ENCODE measurements at places on chromosomes 5 and 9.

GRCh38 chr5:143153332-143154119 is 250.0 kb downstream of the NR3C1 start:
- no peak for DNase-seq

DNA sequence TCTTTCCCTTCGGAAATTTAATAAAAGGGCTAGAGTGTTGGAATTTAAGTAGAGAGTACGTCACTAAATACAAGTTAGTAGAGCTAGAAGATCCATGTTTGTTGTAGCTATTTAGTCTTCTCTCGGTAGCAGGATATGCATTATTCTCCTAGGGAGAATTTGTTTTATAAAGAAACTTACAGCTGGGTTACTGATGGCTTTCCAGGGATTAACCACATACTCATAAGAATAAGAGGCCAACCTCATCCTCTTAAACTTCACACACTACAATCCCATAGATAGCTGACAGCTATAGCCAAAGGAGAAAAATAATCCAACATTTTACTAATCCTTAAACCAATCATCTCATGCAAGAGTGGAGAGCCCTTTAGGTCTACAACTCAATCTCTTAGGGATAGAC is 43.0 kb downstream of the TLE1 start:
- DNase-seq, result no peak

DNA sequence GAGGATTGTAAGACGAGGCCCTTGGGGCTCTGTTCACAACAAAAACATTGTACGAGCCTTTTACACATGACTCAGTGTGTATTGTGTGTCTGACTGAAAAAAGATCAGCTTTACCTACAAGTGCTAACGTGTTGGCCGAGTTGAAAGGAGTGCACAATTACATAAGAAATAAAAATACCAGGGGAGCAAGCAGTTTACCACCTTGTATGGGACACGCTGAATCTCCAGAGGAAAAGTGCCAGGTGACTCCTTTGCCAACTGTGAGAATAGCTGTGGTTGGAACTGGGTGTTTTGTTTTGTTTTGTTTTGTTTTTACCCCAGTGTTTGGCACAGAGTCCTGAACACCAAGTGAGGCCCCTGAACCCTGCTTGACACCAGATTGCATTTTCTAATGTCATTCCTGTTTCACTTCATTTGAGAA is 32.8 kb upstream of the ZSWIM6 start:
- no peak for DNase-seq

DNA sequence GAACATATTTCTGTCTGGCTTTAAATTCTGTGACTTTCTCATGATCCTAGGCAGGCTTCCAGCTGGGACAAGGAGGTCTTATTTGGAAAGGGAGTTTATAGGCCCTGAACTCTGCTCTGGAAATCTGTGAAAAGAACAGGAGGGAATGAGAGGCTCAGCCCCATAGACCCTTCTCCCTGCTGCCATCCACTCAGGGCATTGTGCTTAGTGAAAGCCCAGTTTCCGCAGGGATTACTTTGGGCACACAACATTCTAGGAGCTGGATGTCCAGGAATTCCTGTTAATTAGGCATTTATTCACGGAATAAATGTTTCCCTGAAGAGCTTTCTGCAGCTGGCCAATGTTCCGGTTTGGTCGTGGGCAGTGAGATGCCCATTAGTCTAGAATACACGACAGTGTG is 32.7 kb upstream of the COL15A1 start:
- no peak for DNase-seq

GRCh38 chr5:146781157-146781556 is 97.4 kb downstream of the PPP2R2B start:
- no peak for DNase-seq

GRCh38 chr9:130785053-130785452 is 50.0 kb upstream of the ABL1 start:
- no peak for DNase-seq

GRCh38 chr5:154199263-154199662 is 8.7 kb downstream of the GALNT10 start:
- no peak for DNase-seq

GRCh38 chr5:76402886-76403765 is at the start of gene IQGAP2:
IQGAP2 (plus strand) TSS chr5:76403285; CDS start chr5:76403546, 261 bp downstream.
- peak; percentile 53 for DNase-seq

- no peak for DNase-seq
These were observed 58.3 kb downstream of the CYFIP2 start for GRCh38 chr5:157324237-157324636.

- DNase-seq, result no peak
These were observed 5.0 kb downstream of the PAEP start for GRCh38 chr9:135566552-135566951.

DNA sequence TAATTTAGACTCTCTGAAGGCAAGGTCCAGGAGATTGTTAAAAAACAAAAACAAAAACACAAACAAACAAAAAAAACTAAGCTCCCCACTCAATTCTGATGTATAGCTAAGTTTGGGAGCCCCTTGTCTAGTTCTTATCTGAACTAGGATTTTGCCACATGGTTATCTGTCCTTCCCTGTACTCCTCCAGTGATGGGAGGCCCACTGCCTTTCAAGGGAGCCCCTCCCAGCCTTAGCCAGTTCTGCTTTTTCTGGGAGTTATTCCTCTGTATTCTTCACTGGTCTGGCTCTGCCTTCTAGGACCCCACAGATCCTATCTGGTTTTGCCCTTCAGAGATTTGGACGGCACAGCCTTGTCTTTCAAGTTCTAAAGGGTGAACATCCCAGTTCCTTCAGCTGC is 2.1 kb upstream of the ALDH1B1 start:
- no peak for DNase-seq

- DNase-seq, result no peak
These were observed 47.6 kb upstream of the EXOC3 start for GRCh38 chr5:395156-395920.

- DNase-seq, result peak; percentile 39
These were observed 500 bp upstream of the GNAQ start for GRCh38 chr9:78031893-78032729.

DNA sequence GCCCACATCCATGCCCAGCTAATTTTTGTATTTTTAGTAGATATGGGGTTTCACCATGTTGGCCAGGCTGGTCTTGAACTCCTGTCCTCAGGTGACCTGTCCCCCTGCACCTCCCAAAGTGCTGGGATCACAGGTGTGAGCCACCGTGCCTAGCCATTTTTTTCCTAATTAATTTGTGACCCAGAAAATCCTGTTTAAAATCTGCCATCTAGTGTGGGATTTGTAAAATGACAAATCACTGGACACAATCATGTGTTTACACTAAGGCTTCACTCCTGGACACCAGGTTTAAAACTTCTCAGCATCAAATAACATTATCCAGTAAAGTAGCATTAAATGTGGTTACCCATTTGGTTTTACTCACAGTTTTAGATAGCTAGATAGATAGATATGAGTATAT is 18.6 kb upstream of the KDM4C start:
- no peak for DNase-seq

DNA sequence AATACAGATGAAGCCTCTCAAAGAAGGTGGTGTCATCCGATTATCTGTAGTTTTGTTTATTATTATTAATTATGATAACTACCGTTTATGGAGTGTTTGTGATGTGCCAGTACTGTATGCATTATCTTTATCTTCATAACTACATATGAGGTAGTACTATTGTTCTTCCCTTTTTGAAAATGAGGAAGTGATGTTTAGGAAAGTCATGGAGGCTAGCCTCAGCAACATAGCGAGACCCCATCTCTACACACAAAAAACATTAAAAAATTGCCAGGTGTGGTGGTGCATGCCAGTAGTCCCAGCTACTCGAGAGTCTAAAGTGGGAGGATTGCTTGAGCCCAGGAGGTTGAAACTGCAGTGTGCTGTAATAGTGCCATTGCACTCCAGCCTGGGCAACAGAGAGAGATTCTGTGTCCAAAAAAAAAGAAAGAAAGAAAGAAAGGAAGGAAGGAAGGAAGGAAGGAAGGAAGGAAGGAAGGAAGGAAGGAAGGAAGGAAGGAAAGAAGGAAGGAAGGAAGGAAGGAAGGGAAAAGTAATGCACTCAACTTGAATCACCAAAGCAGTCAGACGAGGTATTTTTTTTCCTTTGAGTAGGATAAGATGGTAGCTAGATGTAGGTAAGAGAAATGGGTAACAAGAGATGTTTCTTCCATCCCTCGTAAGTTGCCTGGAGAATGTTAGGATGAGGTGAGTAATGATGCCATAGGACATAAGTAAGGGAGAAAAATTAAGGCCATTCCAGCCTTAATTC is 47.8 kb downstream of the PAM start:
- no peak for DNase-seq

GRCh38 chr5:92435781-92436180 is 1052.7 kb upstream of the ARRDC3 start:
- DNase-seq, result no peak

GRCh38 chr5:15008476-15008875 is 136.9 kb upstream of the ANKH start:
- DNase-seq, result no peak

DNA sequence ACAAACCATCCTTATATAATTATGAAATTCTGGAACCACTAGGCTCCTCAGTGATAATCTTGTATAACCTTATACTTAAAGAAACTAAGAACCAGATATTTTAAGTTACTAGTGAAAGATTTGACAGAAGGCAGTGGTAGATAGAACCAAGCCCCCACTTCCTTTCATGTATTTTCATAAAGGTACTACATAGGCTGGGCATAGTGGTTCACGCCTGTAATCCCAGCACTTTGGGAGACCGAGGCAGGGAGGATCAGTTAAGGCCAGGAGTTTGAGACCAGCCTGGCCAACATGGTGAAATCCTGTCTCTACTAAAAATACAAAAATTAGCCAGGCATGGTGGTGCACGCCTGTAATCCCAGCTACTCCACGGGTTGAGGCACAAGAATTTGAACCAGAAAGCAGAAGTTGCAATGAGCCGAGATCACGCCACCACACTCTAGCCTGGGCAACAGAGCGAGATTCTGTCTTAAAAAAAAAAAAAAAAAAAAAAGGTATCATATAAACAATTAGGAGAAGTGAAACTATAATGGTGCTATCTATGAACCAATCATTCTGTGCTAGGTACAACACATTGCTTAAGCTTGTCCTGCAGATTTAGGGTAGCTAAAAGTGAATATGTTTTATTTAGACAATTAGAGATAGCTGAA is 27.9 kb upstream of the DTWD2 start:
- DNase-seq, result no peak

DNA sequence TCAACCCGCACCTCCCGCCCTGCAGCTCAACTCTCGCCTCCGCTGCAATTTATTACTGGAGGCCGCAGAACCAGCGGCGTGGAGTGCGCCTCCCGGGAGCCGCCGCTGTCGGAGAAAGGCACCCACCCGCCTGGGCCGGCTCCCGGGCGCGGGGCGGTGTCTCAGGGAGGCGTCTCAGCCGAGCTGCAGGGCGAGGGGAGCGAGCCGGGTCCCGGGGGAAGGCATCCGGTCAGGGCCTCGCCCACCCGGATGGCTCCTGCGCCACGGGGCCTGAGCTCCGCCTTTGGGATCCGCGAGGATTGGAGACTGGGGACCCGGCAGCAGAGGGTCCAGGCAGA is 32.9 kb downstream of the TSPAN17 start:
- DNase-seq, result no peak

DNA sequence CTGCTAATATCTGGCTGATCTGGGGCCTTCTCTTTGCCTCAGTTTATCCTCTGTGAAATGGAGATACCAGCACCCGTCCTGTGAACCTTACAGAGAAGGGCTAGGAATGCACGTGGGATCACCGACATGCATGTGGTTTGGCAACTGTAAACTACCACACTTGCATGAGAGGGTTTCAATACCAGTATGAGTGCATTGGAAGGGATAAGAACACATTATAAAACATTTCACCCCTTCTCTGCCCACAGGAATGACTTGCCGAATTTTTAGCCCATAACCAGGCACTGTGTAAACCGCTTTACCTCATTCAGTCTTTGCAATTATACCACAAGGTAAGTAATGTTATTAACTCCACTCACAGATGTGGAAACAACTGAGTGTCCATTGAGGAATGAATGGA is 8.9 kb upstream of the RAB14 start:
- DNase-seq, result no peak

GRCh38 chr5:126543660-126544059 is 51.4 kb downstream of the ALDH7A1 start:
- no peak for DNase-seq

DNA sequence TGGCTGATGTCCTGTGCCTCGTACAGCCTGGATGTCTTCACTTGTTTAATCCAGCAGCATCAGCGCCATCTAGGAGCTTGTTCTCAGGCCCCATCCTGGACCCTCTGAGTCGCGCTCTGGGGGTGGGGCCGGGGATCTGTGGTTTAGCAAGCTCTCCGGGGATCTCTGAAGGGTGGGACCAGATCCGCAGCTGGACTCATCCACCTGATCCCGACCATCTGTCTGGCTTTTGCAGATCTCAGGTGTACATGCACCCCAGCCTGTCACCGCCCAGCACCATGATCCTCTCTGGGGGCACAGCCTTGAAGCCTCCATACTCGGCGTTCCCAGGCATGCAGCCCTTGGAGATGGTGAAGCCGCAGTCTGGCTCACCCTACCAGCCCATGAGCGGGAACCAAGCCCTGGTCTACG is 15.1 kb upstream of the POMT1 start:
- no peak for DNase-seq

DNA sequence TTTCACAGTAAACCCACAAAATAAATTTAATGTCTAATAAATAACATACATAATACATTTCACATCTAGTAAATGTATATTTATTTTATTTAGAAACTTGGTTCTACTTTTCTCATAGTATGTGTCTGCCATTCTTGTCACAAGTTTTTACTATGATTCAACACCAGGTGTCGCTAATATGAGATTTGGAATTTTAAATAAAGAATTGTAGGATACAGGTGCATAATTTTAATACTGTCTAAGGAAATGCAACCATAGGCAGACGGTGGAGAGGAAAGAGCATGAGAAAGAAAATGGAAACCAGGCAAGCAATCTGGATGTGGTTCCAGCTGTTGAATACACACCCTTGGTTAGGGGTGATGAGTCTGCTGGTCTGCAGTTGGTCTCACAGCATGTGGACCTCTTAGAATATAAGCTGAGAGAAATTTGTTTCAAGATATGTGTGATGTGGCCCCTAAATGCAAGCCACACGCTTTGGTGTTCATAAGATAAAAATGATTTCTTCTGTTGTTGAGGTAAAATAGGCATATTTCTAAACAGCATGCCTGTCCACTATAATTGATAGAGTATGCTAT is 114.7 kb upstream of the TXNDC8 start:
- DNase-seq, result no peak

GRCh38 chr5:43515678-43516048 is 715 bp upstream of the C5orf34 start:
- DNase-seq, result no peak

DNA sequence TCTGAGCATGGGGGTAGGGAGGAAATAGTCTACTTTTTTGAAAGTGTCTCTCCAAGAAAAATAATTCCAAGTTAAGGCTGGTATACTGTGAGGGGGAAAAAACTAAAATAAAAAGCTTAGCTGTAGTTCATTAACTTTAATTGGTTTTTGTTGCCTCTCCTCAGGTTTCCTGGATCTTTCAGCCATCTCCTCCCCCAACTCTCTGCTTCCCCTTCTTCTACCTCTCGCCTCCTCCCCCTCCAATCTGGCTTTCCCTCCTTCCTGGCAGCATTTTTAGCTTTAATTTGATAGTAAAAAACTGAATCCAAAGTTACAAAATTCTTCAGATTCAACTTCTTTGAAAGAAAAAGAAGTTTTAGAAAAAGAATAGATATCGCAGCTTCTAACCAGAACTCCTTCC is 462.6 kb downstream of the CETN3 start:
- no peak for DNase-seq

GRCh38 chr5:10627160-10627701 is 63.4 kb downstream of the ANKRD33B start:
- DNase-seq, result no peak

- no peak for DNase-seq
These were observed 332.4 kb upstream of the DAB2 start for GRCh38 chr5:39757131-39757530.

Data from stimulated activated CD8-positive, alpha-beta memory T cell treated with anti-CD3 and anti-CD28 coated beads, Interleukin-4, amount 100 ng/mL, for 4 hours (primary cell).